Activated effector memory CD4-positive, alpha-beta T cell treated with anti-CD3 and anti-CD28 coated beads, Interleukin-2, amount 50 U/mL, for 16 hours (primary cell): ENCODE measurements at places on chromosomes 4 and X.
A peak's percentile ranks its signal among the peaks of the same experiment; 100 is the strongest.

GRCh38 chr4:69073375-69073774 lies 22.9 kb upstream of the UGT2B7 start:
- no peak for DNase-seq

- no peak for DNase-seq
These were observed 53.7 kb upstream of the IRF2 start for GRCh38 chr4:184528051-184528450.

DNA sequence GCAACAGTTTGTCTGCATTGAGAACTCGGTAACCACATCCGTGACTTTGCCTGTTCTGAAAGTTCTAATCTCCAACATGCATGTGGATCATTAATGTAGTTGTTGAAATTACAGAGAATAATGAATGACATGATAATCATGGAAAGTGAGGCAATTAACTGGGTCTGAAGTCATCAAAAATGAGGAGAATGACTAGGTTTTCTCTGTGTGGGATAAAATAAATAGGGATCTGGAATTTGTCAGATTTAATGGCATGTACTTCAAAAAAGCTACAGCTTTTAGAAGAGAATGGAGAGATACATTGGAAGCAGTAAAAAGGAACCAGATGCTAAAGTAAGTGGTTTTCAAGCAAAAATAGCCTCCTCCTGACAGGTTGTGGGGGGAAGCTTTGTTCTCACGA lies 59.3 kb downstream of the AFM start:
- DNase-seq: no peak

DNA sequence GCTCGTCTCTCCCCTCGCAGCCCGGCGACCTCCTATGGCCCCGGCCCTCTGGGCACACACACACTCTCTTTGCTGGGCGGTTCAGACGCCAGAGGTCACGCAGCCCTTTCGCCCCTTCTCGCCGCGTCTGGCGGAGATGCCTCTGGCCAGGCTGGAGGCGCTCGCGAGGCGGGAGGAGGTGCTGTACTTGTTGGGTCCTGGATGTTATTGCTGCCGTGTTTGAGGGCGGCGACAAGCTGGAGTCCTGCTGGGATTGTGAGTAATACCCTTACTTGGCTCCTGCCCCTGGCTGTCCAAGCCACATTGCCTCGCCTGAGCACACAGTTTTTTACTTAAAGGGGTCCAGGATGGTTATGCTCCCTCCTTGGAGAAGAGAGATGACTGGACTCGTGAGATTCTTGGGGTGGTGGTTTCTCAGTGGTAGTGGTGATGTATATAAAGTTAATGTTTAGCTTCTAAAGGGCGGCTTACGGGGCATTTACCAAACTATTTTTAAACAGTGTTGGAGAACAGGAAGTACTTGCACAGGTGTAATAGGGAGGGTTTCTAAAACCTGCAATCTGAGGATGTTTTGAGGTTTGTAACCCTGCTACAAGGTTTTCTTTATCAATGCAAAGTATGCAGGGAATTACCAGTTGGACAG lies 572 bp downstream of the USP53 start:
- DNase-seq: peak; percentile 87

DNA sequence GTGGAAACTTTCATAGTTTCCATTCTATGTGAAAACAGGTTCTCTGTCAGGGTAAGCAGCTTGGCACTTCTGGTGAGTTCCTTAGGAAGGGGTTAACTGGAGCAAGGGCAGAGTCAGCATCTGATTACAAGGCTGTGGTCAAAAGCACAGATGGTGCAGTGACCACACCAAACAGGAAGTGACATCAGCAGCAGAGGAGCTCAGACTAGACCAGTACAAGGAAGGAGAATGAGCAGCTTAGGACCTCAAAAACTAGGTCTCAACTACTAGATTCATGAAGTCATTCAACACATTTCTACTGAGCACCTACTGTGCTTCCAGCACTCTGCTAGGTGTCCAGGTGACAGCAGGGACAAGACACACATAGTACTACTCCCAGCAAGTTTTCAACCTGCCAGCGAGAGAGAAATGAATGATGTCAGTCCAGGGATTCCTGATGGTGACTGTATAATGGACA lies 130.2 kb downstream of the AMELX start:
- DNase-seq: no peak

DNA sequence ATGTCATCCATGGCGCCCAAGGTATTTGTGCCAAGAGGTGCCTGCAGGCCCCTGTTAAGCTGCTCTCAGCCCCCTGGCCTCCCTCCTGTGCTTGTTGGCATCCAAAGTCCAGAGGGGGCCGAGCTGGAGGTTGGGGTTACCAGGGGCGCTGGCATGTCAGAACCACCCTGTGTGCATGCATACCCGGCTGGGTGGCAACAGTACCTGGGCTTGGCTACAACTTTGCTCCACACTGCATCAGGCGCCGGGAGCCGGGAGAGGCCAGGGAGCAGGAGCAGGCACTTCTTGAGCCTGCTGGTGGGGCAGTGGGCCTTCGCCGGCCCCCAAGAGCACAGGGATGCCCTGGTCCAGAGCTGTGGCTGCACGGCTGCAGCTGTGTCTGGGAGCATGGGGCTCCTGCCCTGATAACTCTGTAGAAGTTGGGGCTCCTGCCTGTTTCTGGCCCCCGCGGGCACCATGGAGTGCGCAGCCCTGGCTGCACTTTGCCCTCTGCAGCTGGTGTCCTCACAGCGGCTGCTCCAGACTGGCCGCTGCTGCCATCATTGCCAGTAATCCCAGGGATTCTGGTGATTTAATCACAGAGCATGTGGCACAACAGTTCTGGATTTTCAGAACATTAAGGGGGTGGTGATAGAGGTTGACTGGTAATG lies 130.3 kb downstream of the ARHGAP10 start:
- DNase-seq: no peak

GRCh38 chr4:69776696-69777095 lies 16.3 kb upstream of the SULT1B1 start:
- DNase-seq: no peak

DNA sequence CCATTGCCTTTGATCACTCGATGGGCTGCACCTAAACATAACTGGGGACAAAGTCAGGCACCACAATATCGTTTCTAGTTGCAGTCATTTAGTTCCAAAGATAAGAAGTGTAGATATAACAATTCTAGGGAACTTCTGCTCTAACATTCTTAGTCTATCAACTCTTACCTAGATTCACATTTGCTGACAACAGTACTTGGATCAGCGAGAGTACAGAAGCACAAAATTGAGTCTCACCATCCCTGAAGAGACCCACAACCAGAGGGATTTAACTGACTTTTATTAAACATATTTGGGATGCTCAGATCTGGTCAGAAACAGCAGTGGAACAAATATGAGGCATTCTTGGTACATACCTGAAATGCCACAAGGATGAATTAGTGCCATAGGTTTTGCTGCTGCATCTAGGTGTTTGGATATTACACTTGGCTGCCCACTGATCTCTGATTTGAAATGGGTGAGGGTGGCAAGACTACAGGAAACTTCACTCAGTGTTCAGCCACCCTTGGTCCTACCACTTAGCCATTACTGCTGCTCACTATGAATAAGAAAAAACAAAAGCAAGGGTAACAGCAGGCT lies 28.9 kb upstream of the HUWE1 start:
- no peak for DNase-seq

DNA sequence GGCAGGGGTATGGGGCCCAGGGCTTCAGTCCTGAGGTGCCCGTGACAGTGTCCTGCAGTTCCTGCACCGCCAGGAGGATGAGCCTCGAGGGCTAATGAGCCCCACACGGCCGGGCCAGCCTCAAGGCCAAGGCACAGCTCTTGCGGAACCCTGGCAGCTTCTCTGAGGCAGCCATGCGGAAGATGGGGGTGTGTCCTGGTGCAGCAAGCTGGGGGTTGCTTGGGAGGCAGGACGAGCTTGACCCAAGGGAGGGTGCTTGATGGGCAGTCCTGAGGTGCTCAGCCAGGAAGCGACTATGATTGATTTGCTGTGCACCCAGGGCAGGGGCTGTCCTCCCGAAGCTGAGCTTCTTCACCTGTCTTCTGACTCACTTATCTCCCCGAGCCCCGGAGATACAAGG lies 9.1 kb upstream of the FGFR3 start:
- no peak for DNase-seq

- DNase-seq: no peak
These were observed 35.5 kb downstream of the PLAC1 start for GRCh38 chrX:134622813-134623185.

- DNase-seq: peak; percentile 77
These were observed 52.4 kb upstream of the TRIM2 start for GRCh38 chr4:153151535-153152455.

DNA sequence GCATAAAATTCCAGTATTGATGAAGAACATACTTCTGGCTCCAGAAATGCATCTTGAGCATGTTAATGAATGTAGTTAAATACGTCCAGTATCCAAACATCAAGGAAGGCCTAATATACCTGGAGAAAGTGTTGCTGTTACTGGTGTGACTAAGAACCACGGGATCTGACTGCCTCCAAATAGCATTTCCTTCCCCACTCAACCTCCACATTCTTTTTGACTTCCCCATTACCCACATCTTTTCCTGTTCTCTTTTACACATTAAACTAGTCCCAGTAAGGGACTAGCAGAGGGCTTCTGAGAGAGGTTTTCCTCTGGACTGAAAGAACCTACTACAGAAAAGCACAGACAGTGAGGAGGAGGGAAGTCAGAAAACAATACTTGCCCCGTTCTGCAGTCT lies 482.8 kb upstream of the HTR2C start:
- DNase-seq: no peak
